AG04450 (cell line): ENCODE measurements at places on chromosomes 2 and 18.

DNA sequence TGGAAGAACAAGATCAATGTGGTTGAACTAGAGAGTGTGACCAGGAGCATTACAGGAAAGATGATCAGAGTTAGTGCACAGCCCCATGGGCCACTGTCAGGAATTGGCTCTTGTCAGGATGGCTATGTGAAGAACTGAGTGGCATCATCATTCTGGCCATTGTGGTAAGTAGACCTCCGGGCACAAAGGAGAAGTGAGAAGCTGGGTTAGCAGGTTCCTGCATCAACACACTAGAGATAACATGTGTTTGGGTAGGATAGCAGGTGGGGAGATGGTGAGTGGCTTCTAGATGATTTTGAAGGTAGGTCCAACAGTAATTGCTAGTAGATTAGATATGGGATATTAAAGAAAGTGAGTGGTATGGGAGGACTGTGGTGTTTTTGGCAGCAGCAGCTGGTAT lies 408.2 kb downstream of the TSN start:
- no peak for DNase-seq

DNA sequence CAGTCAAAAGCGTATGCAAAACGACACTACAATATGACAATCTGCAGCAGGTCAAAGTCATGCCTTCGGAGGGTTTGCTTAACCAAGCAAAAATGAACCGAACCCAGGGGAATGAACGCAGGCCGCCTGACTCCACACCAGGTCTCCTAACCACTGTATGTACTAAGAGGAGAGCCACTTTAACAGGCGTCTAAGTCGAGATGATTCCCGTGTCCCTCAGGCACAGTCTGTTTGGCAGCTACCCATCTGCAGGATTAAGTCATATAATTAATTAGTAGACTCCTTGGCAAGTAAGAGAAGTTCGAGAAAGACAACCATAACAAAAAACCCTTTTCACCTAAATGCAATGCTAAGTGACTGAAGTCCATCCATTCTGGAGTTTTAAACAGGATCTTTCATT lies 15.2 kb downstream of the CYB5A start:
- no peak for DNase-seq

DNA sequence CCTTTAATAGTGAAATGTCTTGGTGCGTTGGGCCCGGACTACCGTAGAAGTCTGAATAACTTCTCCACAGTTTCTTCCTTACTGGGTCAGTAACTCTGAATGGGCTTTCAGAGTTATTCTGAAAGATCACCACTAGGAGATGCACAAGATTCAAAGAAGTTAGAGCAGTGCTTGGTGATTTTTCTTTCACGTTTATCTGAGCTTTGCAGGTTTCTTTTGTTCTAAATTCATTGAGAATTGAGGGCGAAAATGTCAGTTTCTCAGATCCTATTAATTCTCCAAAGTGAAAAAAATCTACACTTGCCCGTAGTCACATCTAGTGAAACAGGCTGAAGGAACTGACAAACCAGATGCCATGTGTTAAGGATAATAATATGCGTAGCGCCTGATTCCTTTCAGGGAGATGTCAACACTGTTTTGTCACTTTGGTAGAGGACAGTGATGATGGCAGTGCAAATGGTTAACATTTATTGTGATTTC lies 70.1 kb downstream of the QPCT start:
- DNase-seq = peak; percentile 56

- DNase-seq = no peak
These were observed 42.5 kb upstream of the GLI2 start for GRCh38 chr2:120693121-120693520.

DNA sequence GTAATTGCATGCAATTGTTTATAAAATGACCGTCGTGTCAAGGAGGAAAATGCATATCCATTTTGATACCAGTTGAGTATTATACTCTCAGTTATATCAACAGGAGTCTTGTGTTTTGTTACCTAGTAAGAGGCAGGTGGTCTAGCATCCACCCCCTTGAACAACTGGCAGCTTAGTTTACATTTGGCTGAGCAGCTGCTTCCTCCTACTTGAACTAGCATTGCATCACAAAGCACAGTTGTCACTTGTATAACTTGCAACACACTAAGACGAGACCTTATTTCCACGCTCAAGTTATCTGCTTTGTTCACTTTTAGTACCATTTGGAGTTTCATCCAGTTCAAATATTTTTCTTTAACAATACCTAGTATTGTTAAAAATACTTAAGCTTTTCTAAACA lies 75.4 kb upstream of the UBE2E3 start:
- no peak for DNase-seq

- DNase-seq = no peak
These were observed 86.0 kb downstream of the RTN4 start for GRCh38 chr2:54964271-54964670.

DNA sequence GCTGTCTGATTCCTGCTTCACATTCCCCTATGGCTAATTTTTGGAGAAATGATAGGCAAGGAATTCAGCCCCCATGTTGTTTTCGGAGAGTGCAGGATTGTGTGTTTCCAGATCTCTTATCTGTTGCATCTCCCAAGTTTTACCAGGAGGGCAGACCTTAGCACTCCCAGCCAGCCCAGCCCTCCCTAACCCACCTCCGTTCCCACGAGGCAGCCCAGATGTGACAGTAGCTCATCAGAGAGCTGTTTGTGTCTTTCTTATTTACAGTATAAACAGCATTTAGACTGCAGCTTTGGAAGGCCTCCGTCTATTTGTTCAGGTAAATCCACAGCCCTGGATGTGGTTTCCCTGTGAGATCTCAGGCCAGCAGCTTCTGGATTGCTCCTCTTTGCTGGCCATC lies 91.6 kb downstream of the THNSL2 start:
- no peak for DNase-seq

DNA sequence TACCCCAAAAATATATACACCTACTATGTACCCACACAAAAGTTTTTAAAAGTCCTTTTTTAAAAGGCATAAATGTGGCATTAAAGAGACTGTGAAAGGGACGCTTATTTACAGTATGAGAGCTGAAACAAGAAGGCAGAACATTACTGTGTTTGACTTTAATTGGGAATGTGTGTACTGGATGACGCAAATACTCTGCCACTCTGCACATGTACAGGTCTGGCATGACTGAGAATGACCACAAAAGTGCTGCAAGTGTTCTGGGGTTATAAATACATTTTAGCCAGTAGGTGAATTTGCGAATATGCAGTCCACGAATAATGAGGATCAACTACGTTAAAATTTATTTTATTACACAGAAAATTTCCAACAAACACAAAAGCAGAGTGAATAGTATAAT lies 11.4 kb downstream of the DARS1 start:
- DNase-seq = no peak

- no peak for DNase-seq
These were observed 5.2 kb downstream of the SULT1C2 start for GRCh38 chr2:108293850-108294249.

DNA sequence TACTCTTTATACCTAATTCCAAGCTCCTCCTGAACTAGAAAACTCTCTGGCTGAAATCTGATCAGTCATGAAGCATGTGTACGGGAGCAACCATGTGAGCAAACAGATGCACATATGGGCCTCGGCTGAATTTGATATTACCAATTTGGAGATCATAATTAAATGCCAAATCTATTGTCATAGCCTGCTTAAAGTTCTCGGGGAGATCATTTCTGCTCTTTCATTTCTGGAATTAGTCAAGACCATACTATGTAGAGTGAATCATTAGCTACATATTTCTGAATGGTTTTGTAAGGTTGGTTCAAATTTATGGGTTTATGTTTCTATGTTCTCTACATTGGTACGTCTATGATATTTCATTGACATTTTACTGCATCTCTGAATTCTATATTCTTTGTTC lies 205.5 kb downstream of the UBE2E3 start:
- DNase-seq = no peak
